LNCaP clone FGC (cell line): ENCODE measurements at places on chromosomes 4 and X.

GRCh38 chrX:123201720-123202119, 17.6 kb downstream of the GRIA3 start:
- no peak for DNase-seq

DNA sequence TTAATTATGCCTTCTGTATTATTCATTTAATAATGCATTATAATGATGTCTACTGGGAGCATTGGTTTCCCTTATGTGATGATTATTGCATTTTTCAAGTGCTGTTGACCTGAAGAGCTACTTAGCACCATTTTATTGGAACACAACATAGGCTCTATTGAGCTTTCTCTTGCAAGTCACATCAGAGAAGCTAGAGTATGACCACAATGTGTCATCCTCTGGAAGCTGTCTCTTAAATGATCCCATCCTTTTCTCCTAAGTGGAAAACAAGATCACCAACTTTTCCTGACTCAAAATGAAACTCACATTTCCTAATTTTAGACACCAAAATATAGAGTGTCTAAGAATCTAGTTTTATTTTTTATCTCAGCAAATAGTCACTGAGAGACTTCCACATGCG, 1451.9 kb downstream of the PCDH7 start:
- DNase-seq: no peak

DNA sequence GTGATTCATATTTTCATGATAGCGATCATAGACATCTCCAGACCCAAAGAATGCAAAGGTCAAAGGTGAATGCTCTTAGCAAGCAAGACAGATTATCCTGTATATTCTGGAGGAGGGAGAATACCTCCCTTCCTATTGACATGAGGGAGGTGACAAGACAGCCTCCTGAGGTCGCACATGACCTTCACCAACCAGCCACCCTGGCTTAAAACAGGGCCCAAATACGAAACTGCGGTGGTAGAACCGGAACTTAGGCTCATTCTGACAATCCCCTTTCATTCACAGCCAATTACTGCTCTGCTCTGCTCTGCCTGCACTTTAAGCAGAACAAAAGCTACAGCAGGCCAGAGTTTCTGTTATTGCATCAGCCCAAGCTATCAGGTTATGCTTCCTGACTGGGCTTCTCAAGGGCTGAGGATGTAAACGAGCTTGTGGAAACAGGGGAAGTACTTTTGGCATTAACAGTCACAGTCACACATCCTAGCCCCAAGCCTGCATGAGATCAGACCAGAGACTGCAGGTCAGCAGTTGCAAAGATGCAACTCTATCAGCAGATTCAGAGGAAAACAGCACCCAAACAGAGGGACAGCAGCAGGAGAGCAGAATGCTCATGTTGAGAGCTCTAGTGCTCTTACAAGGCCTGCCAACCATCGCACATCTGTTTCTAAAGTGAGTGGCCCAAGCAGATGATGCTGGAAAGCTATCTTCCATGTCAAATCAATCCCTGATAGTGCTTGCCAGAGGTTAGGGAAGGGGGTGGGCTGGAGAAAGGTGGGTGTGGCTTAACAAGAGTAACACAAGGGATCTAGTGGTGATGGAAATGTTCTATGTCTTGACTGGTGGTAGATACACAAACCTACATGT, 51.3 kb upstream of the MAP3K15 start:
- no peak for DNase-seq

GRCh38 chr4:32032136-32032672, 1312.0 kb downstream of the PCDH7 start:
- DNase-seq: no peak

DNA sequence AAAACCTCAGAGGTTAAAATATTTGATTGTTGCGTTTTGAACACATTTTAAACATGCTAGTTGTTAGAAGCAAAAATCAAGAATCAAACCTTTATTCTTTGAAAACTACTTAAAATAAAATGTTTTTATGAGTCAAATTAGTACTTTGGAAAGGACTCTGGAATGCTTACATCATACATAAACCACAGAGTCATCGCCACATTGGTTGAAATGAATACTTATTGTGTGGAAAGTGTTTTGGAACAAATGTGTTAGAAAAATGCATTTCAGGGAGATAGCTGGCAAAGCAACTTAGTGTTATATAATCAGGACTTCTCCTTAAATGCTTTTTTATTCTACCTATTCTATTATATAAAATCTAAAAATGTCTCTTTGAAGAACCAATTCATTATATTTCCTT, 49.4 kb upstream of the CAMK2D start:
- no peak for DNase-seq
